ENCODE measurements at places on chromosomes 13 and 19.

DNA sequence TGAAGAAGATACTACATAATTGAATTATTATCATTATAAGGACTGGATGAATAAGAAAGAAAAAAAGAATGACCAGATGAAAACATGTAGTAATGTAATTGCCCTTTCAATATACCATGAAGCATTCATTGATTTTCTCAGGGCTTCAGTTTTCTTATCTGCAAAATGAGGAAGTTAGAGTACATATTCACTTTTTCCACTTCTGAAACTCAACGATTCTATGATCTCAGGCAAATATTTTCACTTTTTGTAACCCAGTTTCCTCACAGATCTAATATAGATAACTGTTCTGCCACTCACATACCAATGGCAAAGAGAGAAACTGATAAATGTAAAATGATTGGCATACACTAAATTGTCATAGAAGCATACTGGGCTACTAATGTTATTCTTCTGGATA is 856.6 kb upstream of the KLHL1 start:
- no peak for DNase-seq

DNA sequence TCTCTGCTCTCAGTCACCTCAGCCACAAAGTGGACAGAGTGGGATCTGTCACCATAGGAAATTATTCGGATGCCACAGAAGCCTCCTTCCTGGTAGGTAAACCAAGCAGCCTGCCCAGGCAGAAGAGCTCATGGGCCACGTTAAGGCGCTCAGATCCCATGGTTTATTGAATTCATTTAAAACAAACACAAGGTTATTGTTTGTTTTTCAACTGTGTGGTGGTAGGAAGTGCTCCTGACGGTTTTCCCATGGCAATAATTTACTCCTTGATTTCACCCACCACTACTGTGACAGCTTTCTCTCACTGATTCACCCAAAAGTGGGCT is 14.4 kb downstream of the BCAM start:
- no peak for DNase-seq

DNA sequence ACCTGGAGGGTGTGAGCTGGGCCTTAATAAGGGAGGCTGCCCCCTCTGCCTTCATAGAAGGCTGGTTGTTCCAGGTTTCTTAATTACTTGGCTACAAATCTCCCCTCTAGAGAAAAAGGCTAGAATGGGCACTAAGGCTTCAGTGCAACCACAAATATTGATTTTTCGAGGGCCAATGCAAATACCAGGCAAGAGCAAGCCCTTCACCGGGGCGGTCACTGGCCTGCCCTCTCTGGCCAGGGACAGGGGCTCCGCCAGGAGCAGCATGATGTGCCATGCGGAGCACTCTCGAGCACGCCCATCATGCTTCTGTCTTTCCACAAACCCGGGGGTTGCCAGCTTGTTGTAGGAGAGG is 127.8 kb upstream of the SPACA7 start:
- no peak for DNase-seq

DNA sequence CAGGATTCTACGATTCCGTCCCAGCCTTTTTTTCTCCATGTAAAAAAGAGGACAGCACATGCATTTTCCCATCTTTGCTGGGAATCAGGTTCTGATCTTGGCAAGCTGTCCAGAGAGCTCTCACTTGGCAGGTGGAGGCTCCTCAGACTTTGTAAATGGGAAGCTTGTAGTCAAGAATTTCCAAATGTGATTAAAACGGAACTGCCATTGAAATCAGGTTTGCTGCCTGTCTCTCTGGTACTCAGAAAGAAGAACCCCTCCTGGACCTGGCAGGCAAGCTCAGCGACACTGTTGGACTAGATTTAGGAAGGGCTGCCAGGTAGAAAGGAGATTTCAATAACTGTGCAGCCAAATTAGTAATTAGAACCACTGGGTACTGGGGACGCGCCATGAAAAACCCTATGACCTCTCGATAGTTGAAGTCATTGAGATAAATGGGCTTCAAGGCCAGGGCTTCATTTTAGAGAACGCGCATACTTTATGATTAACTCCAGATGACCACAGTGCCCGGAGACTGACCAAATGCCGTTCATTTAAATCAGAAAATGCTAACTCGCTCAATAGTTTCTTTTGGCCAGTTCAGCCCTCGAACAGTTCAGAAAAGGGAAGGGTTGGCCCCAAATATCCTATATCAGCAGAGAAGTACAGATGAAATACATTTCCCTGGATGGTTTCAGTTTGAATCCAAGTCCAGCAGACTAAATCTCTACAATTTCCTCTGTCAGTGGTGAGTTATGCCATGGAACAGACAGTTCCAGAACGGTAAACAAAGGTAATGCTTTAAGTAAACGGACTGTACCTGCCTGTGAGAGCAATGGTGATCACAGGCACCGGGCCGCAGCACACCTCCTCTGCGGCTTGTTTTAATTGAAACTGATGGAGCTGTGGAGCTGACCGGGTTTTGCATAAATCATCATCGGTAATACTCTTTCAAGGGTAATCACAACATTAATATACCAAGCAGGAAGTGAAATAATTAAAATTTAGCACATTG is 517.4 kb downstream of the RFC3 start:
- no peak for DNase-seq

DNA sequence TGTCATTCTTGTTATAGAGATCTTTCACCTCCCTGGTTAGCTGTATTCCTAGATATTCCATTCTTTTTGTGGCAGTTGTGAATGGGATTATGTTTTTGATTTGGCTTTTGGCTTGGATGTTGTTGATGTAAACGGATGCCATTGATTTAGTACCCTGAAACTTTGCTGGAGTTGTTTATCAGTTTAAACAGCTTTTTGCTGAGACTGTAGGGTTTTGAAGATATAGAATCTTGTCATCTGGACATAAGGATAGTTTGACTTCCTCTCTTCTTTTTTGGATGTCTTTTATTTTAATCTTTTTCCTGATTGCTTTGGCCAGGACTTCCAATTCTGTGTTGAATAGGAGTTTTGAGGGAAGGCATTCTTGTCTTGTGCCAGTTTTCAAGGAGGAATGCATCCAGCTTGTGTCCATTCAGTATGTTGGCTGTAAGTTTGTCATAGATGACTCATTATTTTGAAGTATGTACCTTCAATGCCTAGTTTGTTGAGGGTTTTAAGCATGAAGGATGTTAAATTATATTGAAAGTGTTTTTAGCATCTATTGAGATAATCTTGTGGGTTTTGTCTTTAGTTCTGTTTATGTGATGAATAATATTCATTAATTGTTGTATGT is 16.8 kb downstream of the ZNF431 start:
- no peak for DNase-seq

GRCh38 chr13:20608438-20609020 is 41.6 kb downstream of the IFT88 start:
- no peak for DNase-seq

DNA sequence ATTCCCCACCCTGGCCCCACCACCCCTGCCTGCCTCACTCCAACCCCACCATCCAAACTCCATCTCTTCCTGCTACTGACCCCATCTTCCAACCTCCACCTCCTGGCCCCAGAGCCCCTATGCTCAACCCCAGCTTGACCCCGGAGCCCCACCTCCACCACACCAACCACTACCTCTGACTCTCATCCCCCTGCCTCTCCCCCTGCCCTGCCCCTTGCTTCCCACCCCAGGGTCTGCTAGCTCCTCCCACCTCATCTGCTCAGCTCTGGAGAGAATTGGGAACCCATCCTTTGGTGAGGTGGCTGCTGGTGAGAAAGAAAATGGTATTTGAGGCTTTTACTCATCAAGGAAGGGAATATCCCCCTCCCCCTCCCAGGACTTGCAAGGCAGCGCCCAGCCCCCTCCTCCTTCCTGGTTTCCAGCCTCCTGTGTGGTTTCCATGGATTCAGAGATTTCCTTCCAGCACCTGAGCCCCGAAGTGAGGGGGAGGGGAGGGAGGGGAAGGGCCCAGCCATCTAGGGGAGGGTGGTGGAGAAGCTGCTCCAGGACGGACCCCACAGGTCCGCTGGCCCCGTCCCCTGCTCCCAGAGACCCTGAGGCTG is 11.4 kb upstream of the PEPD start:
- no peak for DNase-seq

GRCh38 chr13:36885901-36886300 is 34.1 kb downstream of the SMAD9 start:
- DNase-seq: no peak

- no peak for DNase-seq
These were observed 16.1 kb downstream of the LSM14A start for GRCh38 chr19:34188408-34188807.

GRCh38 chr13:20418953-20419352 is 106.7 kb downstream of the CRYL1 start:
- no peak for DNase-seq

- no peak for DNase-seq
These were observed 7.2 kb upstream of the TEX101 start for GRCh38 chr19:43407416-43408005.
